GM13977 (cell line): ENCODE measurements at places on chromosomes 16 and 17.

DNA sequence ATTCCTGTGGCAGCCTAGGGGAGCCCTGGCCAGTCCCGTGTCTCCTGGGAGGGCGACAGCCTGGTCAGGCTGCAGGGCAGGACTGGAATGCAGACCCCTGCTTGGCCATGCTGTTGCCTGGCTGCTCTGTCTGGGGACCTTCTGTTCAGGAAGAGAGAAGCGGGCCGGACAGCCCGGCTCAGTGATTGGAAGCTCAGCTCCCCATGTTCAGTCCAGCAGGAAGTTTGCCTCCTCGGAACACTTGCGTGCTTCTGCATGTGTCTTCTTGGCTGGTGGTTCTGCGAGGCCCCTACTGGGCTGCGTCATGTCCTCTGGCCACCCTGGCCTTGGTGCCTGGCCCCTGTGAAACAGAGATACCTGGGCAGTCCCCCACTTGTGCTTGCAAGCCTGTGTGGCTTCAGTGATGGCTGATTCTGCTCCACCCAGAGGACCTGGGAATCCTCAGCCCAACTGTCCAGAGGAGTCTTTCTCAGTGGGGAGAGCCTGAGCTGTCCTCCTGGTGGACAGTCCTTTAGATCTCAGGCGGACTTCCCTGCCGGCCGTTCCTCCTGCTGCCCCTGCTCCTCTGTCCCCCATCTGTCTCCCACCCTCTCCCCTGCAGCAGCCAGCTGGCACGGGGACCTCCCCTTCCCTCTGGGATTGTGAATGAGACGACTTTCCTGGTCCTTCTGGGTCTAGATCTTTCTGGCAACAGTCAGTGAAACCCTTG, 279.5 kb downstream of the SEC14L1 start:
- DNase-seq, result no peak

DNA sequence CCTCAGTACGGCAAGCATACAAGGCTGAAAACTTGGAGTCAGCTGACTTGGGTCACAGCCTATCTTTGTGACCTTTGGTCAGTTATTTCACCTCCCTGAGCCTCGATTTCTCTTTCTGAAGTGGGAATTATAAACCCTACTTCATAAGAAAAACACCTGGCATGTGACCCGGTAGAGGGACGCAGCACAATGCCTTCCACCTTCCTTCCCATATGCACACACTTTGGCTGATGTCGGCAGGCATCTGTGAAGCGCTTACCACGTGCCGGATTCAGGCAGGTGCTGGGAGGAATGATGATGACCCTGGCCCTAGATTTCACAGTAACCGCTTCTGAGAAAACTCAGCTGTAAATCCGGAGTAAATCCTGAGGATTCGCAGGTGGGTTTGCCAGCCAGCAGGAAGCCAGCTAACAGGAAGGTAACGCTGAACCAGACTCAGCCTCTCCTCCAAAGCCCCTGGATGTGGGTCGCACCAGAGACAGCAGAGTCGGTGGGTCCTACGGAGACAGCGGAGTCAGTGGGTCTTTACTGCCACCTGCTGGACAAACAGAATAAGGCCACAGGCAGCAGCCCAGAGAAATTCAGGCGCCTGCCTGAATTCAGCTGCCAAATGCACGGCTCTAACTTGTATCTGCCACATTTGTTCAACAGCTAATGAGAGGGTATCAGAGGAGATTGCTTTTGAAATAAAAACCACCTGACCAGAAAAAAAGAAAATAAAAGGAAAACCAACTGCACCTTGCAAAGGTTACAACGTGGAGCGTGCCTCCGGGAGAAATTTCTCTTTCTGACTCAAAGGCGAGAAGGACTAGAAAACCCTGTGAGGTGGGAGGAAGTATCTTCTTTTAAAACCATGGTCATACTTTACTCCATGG, 16.6 kb downstream of the COPRS start:
- peak; percentile 76 for DNase-seq

DNA sequence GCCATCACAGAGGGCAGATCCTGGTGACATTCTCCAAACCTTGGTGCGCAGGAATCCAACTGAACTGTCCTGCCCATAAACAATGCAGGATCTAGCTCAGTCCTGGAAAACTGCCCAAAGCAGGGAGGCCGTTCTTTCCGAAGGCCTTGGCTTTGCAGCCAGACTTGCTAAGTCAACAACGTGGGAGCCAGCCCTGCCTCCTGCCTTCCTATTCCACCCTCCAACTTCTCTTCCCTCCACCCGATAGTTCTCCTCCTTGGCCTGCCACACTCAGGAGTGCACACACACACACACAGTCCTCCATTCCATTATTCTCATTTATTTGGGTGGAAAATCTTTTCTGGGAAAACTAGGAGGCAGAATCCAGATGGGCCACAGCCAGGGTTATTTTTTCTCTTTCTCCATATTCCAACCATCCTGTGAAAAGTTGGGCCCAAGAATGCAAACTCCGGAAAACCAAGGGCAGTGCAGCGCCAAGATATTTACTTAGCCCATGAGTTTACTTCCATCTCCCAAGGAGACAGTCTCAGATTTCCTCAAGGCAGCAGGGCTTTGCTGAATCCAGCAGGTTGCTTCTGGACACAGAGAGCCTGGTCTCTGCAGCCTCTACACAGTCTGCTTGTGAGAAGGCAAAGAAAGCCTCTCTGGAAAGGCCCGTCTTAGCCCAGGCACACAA, 15.8 kb downstream of the COPRS start:
- no peak for DNase-seq

DNA sequence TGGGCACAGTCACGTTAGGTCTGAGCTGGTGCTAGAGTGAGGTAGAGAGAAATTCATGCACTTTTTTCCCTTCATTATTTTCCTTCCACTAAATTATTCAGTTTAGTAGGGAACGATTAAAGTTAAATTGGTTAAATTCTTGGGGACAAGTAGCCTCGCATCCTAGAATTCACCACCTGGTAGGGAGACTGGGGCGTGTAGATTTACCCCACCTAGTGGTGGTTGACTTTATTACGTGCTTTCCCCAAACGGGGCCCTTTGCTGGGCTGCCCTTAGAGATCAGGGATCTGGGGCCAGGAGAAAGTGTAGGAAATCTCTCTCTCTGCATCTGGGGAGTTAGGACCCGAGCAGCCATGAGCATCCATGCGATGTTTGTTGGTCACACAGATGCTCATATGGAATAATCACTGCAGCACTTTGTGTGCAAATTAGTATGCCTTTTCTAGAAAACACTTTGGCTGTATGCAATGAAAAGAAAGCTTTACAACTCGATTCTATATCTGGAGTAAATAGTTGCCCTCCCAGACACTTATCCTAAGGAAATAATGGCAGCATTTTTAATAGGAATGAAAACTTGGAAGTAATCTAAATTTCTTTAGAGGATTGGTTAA, 107.0 kb downstream of the PLCG2 start:
- DNase-seq, result peak; percentile 63

GRCh38 chr16:69618307-69618706, 52.5 kb downstream of the NFAT5 start:
- no peak for DNase-seq

DNA sequence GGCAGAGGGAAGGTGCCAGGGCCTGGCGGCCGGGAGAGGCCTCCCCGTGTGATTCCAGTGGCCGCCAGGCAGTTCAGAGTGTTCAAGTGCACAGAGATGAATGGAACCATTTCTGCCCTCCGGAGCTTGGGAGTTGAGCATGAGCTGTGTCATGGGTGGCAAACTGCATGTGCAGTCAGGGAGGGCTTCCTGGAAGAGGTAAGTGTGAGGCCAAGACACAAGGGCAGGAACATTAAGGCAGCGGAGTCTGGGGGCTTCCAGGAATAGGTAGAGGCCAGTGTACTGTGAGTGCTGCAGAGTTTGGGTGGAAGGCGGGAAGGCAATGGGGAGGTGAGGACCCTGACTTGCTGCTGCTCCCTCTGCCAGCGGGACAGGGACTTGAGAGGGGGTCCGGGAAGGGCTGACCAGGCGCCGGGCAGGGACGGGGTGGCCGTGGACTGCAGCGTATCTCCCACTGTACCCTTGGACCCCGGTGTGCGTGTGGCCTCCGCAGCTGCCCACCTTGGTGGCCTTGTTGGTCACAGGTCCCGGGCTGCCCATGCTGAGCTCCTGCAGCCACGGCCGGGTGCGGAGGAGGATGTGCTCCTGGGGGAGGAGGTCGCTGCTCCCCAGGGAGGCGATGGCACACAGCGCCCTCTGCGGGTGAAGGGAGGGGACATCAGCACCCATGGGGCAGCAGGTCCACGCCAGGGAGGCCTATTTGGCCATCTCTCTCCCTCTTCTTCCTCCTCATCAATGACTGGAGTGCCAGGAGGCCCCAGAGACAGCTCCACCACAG, 7.5 kb upstream of the CEP131 start:
- peak; percentile 72 for DNase-seq

DNA sequence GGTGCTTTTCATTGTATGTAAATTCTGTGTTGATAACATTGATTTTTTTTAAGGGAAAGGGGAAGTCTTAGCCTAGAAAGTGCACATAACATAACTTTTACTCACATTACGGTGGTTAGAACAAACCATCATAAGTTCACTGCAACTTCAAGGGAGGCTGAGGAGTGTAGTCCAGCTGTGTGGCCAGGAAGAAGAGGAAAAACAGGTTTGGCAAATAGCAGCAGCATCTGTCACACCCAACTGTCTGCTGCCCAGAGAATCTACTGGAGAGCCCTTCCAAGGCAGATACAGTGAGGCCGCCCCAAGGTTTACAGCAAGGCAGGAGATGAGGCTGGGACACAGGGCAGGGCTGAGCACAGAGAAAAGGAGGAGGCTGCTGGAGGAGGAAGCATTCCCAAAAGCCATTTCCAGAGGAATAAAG, 60.6 kb downstream of the AIPL1 start:
- DNase-seq, result no peak

GRCh38 chr17:50477976-50478375, 684 bp upstream of the RSAD1 start:
- no peak for DNase-seq

- no peak for DNase-seq
Observed at GRCh38 chr17:30224419-30224960, 11.0 kb downstream of the SLC6A4 start.

DNA sequence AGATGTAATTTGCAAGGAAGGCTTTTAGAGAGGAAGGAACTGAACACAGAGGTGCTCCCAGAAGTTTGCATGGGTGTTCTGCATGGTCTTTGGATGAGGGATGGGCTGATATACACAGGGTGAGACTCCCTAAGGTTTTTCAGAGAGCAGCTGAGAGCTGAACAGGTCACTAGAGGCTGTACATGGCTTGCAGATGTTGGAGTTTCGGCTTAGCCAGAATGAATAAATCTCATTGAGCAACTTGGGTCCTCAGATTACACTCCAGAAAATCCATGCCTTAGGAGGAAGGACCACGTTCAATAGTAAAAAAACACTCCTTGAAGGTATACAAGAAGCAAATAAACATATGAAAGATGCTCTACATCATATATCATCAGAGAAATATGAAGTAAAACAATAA, 7.5 kb upstream of the ITGB3 start:
- no peak for DNase-seq

- DNase-seq, result peak; percentile 79
Observed at GRCh38 chr17:43753493-43754129, 5.0 kb downstream of the SOST start.

DNA sequence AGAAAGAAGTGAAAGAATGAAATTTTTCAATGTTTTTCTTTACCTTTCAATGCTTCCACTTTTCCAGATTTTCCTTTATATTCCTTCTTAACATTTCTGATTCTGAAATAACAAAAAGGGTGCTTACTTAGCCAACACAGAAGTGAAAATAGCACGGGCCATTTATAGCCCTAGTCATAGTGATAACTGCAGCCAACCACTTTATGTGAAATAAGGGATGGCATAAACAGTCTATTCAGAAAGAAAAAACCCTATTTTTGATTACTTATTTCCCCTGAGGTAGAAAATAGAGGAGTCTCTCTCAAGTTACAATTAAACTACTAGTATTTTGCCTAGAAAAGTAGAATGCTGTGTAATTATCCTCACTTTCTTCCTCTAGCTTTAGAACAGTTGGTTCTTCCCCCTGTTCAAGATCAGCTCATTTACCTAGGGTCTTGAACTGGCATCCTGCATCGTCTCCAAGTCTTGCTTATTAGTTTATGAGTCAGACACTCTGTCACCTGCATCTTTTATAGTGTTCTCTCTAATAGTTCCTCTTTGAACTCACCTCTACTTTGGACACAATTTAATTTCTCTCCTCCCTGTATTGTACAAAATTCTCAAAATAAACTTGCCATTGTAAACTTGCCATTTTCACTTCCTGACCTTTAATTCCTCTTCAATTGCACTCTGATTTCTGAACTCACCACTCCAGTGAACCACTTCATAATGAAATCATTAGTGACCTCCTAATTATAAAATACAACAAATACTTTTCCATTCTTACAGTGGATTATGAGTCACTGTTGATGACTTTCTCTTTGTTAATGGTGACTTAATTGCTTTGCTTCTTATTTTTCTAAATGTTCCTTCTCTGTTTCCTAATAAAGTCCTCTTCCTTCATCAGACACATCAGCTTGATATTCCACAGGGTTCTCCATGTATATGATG, 23.6 kb downstream of the ABCA6 start:
- peak; percentile 4 for DNase-seq

DNA sequence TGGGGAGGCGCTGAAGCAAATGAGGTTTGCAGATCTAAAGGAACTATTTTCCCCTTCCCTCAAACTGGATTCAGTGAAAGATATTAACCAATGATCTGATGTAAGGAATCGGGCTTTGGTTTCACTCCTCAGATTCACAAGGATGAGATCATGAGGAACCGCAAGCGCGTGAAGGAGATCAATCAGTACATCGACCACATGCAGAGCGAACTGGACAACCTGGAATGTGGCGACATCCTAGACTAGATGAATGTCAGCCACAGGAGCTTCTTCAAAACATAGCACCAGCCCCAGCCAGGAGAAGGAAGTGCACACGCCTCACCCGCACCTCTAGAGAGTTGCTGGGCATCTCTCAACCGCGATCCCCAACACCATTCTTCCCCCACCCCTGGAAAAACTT, 22.5 kb downstream of the ATPAF2 start:
- DNase-seq, result no peak

DNA sequence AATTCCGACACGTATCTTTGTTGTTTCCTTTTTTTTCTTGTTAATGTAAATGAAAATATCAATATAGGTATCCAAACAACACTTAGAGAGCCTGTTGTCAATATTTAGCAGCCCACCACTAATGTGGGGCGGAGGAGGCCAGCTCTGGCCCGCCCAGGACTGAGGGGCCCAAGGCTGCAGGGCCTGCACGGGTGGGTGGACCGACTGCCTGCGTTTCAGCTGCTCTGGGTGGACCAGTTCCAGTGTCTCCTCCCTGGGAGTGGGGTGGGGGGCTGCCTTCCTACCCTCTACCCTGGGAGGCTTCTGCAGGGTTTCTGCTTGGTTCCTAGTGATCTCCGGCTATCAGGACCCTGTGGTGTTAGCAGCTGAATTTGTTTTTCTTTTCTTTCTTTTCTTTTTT, 15.9 kb upstream of the ADGRG1 start:
- DNase-seq, result no peak
